ENCODE measurements at places on chromosomes 3 and 15. TPM values are rescaled to one million over a fixed set of nuclear protein-coding genes. Genes with fewer than 3 reads are reported as not detected.
A peak's percentile ranks its signal among the peaks of the same experiment; 100 is the strongest.

IRAK2 gene
- 1.5 TPM for total RNA-seq

DNA sequence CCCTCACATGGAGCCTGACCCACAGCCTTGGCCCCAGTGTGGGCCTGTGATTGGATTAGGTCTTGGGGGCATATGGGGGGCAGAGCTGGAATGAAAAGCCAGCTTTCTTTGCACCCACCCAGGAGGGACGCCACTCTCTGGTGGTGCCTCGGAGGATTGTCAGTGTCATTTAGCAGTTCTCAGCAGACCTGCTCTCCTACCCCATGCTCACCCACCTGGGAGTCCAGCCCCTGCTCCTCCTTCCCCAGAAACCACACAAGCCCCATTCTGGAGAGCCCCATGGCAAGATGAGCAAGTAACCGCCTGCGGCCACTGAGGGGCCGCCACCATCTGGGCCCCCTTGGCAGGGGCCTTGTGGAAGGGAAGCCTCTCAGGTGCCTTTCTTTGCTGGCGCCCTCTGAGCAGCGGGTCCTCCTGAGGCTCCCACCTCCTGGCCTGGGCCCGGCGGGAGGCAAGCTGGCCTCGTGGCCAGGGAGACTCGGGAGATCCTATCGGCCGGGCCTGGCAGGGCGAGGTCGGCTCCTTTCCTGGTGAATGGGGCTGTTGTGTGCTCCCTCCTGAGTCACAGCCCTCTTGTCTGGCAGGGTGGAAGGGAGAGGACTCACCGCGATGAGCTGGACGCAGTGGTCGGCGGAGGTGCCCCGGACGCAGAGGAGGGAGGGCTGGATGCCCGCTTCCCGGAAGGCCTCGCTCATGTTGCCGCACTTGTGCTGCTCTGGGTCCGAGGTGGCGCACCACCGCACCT is 2.3 kb downstream of the MELTF start:
- DNase-seq, result no peak
- no peak overlapping the region for H3K4me3 ChIP-seq
- H3K36me3 ChIP-seq, result no peaks in the 10 kb centered on the region
- H3K27ac ChIP-seq, result no peak overlapping the region
- no peaks in the 10 kb centered on the region for H3K27me3 ChIP-seq
- peaks cover 6% of the 10 kb centered on the region for H3K4me1 ChIP-seq

DNA sequence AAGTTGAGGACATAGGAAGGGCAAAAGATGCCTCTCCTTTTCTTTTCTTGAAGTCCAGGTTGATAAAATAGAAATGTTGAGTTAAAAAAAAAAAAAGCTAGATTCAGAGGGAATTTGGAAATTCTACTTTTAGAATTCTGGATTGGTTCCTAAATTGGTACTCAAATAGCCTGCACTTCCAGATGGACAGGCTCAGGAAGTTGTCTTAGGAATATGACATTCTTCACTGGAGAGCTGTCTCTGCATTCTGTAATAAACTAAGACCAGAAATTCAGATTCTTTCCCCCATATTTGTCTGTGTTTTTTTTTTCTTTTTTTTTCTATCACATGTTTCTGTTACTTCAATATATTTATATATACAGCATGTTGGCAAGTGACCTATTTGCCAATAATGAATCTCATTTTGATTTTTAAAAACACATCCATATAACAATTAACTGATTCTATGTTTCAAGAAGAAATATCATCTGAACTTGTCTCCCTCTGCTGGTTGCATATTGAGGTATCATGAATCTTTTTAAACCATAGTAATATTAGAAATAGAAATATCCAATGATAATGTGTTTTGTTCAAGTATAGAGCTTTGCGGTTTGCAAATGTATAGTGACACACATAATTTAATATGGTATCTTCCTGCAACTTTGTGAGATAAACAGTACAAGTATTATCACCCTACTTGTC is 8.5 kb upstream of the LSAMP start:
- no peak for DNase-seq
- no peaks in the 10 kb centered on the region for H3K36me3 ChIP-seq
- no peaks in the 10 kb centered on the region for H3K4me1 ChIP-seq

DNA sequence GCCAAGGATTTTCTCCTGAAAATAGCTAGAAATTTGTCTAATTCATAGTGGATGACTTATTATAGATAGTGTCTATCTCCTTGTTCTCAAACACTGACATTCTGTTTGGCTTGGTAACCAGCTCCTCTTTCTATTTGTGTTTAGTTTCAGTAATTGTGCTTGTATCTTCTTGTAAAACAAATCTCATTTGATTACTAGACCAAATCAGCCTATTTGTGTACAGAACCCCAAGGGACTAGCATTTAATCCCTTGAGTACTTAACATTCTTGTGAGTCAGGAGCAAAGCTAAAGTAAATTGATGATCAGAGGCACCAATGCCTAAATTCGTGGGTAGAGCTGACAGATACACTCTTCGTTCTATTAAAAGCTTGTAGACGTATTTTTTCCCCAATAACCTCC is 306.5 kb upstream of the SLITRK3 start:
- DNase-seq, result no peak
- H3K4me1 ChIP-seq, result no peaks in the 10 kb centered on the region
- no peak overlapping the region for H3K27ac ChIP-seq
- no peaks in the 10 kb centered on the region for H3K36me3 ChIP-seq
- no peak overlapping the region for H3K4me3 ChIP-seq
- no peaks in the 10 kb centered on the region for H3K27me3 ChIP-seq

DNA sequence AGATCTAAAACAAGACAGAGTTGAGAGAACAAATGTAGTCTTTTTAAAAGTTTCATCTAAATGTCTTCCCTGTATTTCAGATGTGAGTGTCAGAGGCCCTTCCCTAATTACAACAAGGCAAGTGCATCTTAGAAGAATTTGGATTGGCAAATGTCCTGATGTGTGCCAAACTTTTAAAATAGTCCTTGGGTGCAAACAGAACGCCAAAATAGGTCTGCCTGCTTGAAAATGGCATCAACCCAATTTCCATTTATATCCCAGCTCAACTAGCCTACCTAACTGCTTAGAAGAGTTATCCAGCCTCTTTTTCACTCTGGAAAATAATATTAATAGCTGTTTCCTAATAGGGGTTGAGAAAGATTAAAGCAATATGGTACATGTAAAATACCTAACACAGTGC is 311.8 kb upstream of the ARRDC4 start:
- H3K27ac ChIP-seq, result no peak overlapping the region

DNA sequence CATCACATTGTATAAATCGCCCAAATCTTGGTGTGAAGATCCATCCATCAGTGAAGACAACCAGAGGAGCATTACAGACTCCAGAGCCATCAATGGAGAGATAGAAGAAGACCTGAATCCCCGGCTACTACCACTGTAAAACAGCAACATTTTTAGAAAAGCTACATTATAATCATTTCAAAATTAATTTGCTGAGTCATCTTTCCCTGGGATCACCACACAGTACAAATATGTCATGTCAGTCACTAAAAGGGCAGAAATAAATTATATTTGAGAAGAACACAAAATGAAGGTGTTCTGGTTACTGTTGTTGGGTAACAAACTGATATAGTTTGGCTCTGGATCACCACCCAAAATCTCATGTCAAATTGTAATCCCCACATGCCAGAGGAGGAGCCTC is 218.5 kb upstream of the STT3B start:
- H3K27ac ChIP-seq, result no peak overlapping the region
- no peak overlapping the region for H3K4me3 ChIP-seq
- H3K27me3 ChIP-seq, result no peaks in the 10 kb centered on the region
- peaks cover 5% of the 10 kb centered on the region for H3K4me1 ChIP-seq

GRCh38 chr3:72266016-72266370 is 481.0 kb upstream of the PROK2 start:
- H3K4me1 ChIP-seq, result peaks cover 23% of the 10 kb centered on the region
- no peak for DNase-seq
- no peaks in the 10 kb centered on the region for H3K36me3 ChIP-seq

DNA sequence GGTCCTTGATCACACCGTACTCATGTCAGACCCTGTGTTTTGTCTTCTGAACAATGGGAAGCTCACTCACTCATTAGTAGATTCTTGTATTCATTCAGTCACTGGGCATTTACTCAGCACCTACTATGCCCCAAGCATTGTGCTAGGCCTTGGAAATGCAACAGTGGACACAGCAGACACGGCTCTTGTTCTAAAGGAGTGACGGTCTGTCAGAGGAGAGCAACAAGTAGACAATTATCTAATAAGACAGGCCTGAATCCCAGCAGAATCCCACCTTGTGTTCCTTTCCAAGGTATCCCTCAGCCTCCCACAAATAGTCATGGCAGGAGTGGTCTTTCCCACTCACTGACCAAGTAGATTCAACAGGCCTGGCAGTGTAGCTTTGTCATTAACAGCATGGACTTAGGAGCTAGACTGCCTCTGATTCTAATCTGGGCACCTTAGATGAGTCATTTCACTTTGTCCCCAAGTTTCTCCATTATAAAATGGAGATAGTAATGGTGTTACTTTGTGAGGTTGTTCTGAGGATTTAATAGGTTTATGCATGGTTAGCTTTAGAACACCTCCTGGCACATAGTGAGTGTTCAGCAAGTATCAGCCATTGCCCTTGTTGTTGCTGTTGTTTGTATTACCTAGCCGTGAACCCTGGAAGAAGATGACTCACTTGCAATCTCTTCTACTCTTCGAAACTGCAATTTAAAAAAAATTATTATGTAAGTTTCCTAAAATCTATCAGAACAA is 69.1 kb downstream of the SSUH2 start:
- no peak for DNase-seq
- no peaks in the 10 kb centered on the region for H3K27me3 ChIP-seq
- no peak overlapping the region for H3K4me3 ChIP-seq
- no peak overlapping the region for H3K27ac ChIP-seq
- H3K36me3 ChIP-seq, result no peaks in the 10 kb centered on the region

DNA sequence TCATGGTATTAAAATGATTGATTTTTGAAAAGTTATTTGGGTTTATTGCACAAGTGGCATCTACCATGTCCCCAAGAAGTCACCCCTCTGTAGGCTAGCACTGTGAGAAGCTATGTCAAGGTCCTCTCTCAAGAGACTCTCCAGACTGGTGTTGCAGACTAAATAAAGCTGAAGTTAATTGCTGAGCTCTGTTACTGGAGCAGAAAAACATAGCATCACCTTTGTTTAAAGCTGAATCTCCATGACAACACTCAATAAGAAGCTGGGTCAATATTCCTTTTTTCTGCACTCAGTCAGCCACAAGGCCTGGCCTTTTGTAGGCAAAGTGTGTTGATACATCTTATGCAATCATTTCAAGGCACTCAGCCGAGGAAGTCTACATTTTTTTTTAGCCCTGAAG is 806.6 kb upstream of the LMCD1 start:
- DNase-seq, result no peak
- H3K27me3 ChIP-seq, result no peaks in the 10 kb centered on the region
- no peak overlapping the region for H3K4me3 ChIP-seq
- H3K36me3 ChIP-seq, result no peaks in the 10 kb centered on the region
- H3K27ac ChIP-seq, result no peak overlapping the region

DNA sequence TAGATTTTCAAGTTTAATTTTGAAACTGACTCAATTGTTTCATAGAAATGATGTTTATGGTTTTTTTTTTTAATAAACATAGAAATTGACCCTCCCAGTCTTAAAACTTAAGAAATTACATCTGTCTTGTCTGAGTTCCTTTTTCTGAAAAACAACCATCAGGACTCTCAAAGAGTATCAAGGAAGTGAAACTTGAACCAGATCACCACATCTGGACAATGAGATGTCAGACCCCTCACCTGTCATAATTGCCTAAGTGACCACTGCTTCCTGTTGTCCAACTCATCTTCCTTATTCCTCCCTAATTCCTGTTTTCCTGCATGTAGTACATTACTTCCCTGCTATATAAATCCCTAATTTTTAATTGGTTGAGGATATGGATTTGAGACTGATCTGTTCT is 441.5 kb upstream of the ARHGEF26 start:
- H3K4me3 ChIP-seq, result no peak overlapping the region
- no peaks in the 10 kb centered on the region for H3K36me3 ChIP-seq
- DNase-seq, result no peak
- no peaks in the 10 kb centered on the region for H3K4me1 ChIP-seq
- H3K27ac ChIP-seq, result no peak overlapping the region
- H3K27me3 ChIP-seq, result no peaks in the 10 kb centered on the region

- no peak for DNase-seq
- H3K27me3 ChIP-seq, result no peaks in the 10 kb centered on the region
- H3K4me3 ChIP-seq, result no peak overlapping the region
- no peaks in the 10 kb centered on the region for H3K4me1 ChIP-seq
- H3K36me3 ChIP-seq, result no peaks in the 10 kb centered on the region
Measured at GRCh38 chr3:62622553-62623174, 249.3 kb upstream of the FEZF2 start.

DNA sequence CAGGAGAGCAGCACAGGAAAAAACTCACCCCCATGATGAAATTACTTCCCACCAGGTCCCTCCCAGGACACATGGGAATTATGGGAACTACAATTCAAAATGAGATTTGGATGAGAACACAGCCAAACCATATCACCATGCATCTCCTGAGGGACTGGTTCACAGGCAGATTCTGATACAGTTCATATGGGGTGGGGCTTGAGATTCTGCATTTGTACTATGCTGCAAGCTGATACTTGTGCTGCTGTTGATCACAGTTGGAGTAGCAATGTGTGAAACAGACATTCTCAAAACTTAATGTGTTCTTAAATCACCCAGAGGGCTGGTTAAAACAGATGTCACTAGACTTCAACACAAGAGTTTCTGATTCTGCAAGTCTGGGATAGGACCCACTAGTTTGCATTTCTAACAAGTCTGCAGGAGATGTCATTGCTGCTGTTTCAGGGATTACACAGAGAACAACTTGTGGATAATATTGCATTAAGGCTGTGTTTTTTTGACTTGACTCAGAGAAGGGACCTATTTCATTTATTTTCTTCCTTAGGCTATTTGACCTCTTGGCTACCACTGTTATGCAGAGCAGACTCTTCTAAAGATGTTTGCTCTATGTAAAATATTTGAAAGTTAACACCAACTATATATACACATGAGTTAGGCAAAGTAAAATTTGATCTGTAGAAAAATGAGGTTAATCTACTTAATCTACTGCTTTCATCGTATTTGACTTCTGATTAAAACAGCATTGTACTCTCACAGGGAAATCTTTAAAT is 194.2 kb upstream of the CNTN3 start:
- no peaks in the 10 kb centered on the region for H3K27me3 ChIP-seq
- H3K4me3 ChIP-seq, result no peak overlapping the region
- no peaks in the 10 kb centered on the region for H3K36me3 ChIP-seq
- no peak for DNase-seq
- H3K4me1 ChIP-seq, result no peaks in the 10 kb centered on the region

DNA sequence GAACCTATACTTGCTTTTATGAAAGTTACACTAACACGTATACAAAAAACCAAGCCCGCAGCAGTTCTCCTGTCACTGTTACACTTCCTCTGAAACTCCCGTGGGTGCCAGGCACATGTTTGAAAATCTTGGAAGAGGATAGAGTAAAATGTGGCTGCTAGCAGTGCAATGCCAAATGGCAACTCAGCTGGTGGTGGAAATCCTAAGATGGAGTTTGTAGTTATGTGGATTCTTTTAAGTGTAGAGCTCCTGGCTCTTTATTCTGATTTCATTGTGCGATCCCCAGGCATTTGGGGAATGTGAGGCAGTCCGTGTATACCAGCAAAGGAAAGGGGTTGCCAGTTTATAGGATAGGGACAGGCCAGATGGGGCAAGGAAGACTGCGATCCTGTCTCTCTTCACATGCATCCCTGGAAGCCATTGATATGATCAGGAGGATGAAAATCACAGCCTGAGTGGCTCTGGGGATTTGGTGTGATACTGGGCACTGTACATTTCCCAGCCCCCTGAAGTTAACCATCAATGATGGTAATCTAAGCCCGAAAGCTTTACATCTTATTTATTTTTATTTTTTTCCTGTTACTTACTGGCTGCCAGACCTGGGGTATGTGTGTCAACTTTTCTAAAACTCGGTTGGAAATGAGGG is 1.1 kb downstream of the STAC start:
- H3K27ac ChIP-seq, result no peak overlapping the region
- no peaks in the 10 kb centered on the region for H3K36me3 ChIP-seq
- H3K4me3 ChIP-seq, result peak overlapping the region; percentile 20
- H3K4me1 ChIP-seq, result no peaks in the 10 kb centered on the region
- DNase-seq, result no peak

All from tibial nerve (tissue), 4 donors.